AG09309 (cell line): ENCODE measurements at places on chromosomes 6 and 20.

GRCh38 chr6:25428758-25429317 lies 149.7 kb downstream of the CARMIL1 start:
- no peak for DNase-seq

GRCh38 chr20:3612795-3613572 lies 50.2 kb downstream of the GFRA4 start:
- no peak for DNase-seq

- no peak for DNase-seq
These were observed 15.9 kb upstream of the ADGB start for GRCh38 chr6:146582857-146583256.

GRCh38 chr20:10710991-10711775 lies 37.4 kb upstream of the JAG1 start:
- DNase-seq = no peak

DNA sequence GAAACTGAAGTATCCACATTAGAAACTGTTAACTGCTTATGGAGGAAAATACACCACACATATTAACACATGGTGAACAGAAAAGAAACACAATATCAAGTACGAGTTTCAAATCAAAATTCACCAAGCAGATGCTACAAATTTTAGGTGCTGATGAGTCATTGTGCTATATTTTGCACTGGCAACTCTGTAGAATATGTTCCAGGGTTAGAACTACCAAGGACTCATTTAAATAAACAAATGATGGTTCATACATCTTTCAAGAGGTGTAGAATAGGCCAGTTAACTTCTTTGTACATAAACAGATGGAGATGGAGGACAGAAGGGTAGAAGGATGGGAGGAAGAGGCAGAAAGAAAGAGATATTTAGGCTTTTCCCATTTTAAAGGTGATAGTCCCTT lies 184.9 kb downstream of the ARHGAP18 start:
- no peak for DNase-seq
